Nucleus accumbens (tissue), 56 donors: ENCODE measurements at places on chromosomes 1 and 21.
A peak's percentile ranks its signal among the peaks of the same experiment; 100 is the strongest.

GRCh38 chr1:178066908-178067614, 26.8 kb upstream of the RASAL2 start:
- DNase-seq = no peak

GRCh38 chr1:81597720-81598426, 202.9 kb upstream of the ADGRL2 start:
- no peak for DNase-seq

GRCh38 chr1:221164951-221165838, 286.0 kb downstream of the HLX start:
- no peak for DNase-seq

DNA sequence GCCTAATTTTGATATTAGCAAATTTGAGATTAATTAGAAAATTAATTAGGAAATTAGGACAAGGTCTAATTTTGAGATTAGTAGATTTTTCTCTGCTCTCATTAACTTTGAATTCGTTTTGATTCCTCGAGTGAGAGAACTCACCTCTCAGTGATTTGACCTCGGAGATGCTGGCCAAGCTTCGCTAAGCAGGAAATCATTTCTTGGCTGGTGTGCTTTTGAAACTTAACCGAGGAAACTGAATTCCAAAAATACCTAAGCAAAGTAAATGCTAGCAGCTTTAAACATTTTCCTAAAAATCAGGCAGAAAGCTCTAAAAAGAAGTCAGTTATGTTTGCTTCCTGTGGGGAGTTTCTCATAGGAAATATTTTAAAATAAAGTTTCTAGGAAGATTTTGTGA, 34.9 kb downstream of the CDC14A start:
- no peak for DNase-seq

DNA sequence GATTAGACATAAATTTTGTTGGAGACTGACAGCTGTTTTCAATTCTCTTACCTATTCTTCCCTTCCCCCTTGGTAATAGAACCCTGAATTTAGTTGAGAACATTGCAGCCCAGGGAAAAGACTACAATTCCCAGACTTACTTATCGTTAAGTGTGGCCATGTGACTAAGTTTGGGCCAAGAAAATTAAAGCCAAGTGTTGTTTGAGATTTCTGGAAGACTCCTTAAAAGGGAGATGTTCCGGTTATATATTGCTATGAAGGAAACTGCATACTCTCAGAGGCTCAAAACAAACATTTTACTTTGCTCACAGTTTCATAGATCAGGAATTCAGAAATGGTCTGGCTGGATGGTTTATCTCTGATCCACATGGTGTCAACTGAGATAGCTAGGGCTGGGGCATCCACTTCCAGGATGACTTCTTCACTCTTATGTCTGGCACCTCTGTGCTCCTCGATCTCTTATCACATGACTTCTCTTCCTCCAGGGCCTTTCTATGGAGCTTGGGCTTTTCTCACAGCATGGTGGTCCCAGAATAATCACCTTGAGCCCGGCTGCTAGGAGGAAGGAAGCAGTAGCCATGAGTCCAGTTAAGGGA, 22.4 kb upstream of the CD34 start:
- DNase-seq = no peak

DNA sequence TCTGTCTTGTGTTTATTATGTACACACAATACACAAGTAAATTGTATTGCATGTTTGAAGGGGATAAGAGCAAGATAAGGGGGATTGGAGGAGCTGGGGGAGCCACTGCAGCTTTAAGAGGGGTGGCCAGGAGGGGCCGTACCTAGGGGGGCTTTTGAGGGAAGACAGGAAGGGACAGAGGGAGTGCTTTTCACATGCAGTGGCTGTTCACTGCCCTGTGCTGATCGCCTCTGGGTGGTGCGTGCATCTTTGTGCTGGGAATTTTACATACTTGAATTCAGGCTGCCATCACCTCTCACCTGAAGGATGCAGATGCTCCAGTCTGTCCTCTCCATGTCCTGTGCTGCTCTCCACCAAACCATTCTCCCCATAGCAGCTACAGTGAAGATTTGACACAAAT, 179.5 kb downstream of the PTPRU start:
- DNase-seq = no peak

DNA sequence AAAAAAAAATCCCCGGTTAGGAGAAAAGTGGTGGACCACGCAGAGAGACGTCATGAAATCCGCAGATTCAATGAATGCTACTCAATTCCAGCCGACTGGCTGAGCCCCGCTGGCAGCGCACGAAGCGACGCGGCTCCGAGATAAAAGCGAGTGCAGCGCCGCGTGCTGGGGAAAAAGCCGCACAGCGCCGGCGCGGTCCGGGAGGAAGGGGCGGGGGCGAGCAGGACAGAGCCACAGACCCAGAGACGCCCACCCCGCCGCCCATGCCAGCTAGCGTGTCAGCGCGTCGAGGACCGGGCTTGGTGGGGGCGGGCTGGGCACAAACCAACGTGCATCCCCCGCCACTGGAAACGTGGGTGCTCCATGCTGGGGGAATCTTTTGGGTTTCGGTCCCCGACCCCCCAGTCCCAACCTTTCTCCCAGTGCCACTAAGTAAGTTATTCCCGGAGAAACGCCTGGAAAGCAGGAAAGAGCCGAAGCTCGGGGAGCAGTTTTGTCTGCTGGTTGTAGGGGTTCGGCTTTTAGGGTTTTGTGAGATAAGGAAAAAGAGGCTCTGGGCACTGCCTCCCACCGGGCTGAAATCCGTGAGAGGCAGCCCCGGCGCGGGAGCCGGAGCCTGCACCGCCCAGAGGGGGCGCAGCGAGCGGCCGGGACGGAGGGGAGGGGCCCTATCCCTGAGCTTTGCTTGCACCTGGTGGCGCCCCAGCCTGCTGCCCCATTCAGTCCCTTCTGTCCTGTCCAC, at the start of gene KCNJ6:
TSS of gene KCNJ6 (minus strand) at position 148 of the 742 bp plus-strand sequence. CDS start 75,775 bp downstream, outside the sequence.
- no peak for DNase-seq

DNA sequence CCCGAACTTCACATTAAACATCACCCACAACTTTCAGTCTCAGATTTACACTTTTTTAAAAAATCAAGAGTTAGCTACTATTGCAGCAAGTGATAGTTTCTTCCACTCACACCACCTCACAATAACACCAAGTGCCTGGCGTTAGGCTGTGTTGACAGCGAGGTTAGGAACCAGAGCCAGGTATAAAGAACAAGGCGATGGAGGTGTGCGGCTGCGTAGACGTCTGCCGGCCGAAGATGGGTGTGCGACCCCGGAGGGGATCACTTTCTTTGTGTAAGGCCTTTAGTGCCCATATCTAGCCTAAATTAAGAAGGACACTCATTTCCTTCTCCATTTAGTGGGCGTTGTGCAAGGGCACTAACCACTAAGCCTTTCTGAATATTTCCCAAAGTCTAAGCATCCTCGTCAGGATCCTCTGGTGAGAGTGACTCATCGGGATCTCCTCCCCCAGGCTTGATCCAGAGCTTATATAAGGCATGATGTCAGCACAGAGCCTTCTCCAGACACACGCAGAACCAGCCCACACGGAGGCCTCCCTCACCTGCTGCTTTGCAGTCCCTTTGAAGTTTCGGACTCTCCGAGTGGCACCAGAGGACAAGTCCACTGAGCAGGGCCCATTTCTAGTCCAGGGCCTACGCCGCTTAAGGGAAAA, 11.8 kb downstream of the NHLH2 start:
- peak; percentile 60 for DNase-seq

- no peak for DNase-seq
Measured at GRCh38 chr1:39003794-39004193, 12.7 kb downstream of the AKIRIN1 start.

- DNase-seq = no peak
Measured at GRCh38 chr1:211789641-211790464, 40.7 kb downstream of the LPGAT1 start.

- DNase-seq = no peak
Measured at GRCh38 chr1:221292652-221293051, 413.4 kb downstream of the HLX start.

DNA sequence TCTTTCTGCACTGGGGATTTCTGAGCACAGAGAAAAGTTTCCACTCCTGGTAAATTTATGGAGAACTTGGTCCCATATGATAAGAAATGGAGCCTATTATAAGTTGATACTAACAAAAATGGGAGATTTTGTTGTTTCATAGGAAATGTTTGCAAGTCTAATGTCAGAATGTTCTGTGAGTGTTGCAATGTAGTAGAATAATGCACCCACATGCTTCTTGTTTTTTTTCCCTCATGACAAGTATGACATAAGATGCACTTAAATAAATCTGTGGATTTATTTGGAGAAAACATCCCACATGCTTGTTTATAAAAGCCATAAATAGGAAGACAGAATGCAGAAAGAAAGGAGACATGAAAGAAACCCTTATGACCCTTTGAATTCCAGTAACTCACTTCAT, 50.8 kb upstream of the KCNJ6 start:
- DNase-seq = no peak

DNA sequence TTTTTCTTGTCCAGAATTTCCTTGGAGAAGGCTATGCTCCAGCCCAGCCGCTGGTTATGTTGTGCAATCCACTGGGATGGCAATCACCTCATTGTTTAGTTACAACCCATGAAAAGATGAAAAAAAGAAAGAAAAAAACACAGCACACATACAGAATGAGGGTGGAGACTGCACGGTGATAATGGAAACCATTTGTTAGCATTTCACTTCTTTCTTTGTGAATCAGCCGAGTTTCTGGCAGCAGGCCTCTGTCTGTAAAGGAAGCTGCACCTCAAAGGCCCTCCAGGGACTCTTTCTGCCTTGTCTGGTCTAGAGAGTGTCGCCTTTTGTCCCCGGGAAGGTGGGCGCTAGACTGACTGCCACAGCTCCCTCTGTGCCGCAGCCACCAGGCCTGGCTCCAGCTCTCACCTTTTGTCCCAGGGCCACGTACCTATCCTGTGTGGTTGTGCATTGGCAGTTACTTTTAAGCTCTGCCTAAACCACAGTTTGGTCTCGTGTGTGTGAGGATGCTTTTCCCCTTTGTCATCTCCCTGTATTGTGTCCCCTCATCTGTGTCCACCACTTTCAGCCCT, 35.6 kb downstream of the NGF start:
- no peak for DNase-seq

GRCh38 chr1:171233183-171233582, 15.1 kb upstream of the FMO1 start:
- DNase-seq = no peak

DNA sequence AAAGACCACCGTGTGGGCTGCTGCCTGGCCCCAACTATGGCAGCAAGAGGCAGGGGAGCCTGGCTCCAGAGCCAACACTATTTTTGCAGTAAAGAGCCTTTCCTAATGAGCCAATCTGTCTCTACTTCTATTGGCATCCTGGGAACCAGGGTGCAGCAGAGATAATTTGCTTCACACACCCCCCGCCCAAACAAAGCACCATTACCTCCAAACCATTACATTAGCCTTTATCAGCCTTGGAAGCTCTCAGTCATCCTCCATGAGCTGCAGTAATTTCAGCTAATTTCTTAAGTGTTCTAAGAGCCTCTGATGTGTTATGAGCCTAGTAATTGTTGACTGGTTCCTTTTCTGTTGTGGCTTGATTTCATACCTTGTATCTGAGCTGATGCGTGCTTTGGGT, 21.6 kb downstream of the ARMH1 start:
- no peak for DNase-seq

DNA sequence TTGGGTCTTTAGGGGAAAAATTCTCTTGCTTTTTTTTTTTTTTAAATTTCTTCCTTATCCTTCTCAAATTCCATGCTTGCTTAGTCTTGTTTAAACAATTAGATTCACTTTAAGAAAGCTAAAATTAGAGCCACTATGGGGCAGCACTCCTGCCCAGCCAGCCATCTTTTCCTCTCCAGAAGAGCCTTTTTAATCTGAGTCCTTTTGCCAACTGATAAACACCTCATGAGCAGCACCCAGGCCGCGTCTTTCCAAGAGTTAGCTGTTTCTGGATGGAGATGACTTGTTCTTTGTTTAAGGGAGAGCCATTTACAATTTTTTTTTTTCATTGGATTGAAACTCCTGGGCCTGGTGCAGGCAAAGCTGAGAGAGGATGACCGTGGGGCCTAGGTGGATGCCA, 53.3 kb upstream of the TSPAN2 start:
- DNase-seq = no peak

- no peak for DNase-seq
Measured at GRCh38 chr1:53847980-53848379, 9.9 kb upstream of the NDC1 start.

- no peak for DNase-seq
Measured at GRCh38 chr1:33635336-33636012, 163.0 kb downstream of the ZSCAN20 start.

DNA sequence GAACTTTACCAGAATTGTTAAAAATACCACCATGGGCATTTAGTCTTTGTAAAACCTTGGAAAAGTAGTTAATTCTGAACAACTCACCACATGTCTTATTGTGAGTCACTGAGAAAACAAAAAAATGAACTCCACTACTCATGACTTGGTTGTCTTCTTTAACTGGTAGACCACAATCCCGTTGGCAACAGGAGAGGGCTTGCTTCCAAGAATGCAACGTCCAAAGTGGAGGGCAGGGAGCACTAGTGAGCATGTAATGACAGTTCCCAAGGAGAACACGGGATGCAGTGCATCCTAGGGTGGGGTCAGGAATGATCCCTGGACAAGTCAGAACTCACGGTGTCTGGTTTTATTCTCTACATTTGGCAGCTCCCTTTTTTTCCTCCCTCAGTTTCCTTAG, 15.2 kb upstream of the HMCN1 start:
- no peak for DNase-seq
